Stimulated activated CD8-positive, alpha-beta memory T cell treated with anti-CD3 and anti-CD28 coated beads, Interleukin-4, amount 100 ng/mL, for 4 hours (primary cell): ENCODE measurements at places on chromosomes 3 and 15.

- DNase-seq = no peak
These were observed 39.4 kb downstream of the KPNA1 start for GRCh38 chr3:122475316-122475715.

- DNase-seq = no peak
These were observed 570.6 kb downstream of the ZBBX start for GRCh38 chr3:166809520-166809919.

GRCh38 chr15:56356616-56357015, 8.6 kb upstream of the TEX9 start:
- no peak for DNase-seq

- DNase-seq = no peak
These were observed 49.5 kb downstream of the CLDN1 start for GRCh38 chr3:190272747-190273146.

DNA sequence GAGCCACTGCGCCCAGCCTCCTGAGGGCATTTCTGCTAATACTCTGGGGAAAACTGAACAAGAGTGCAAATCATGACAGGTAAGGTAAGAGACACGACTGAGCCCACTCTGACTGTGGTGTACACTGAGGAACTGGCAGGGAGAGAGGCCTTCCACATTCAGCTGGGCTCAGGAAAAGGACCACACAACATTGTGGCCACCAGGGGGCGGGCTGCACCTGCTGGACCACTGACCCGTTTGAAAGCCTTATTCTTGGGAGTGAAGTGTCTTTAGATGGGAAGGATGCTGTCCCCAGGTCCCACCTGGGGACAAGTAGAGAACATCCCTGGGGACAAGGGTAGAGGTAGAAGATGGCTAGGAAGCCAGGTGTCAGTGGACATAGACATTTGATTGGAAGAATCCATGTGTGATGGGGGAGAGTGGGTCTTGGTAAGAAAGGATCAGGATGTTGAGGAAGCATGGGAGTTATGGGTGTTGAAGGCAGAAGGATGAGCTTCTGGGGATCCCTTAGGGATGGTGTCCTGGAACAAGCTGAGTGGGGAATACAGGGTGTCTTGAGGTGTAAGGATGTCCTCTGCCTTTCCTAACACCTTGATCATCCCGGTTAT, 6.2 kb upstream of the CTDSPL start:
- DNase-seq = peak; percentile 42

GRCh38 chr15:34855413-34855812, 60.1 kb upstream of the ACTC1 start:
- DNase-seq = no peak

GRCh38 chr15:27845535-27846369, 253.4 kb downstream of the OCA2 start:
- DNase-seq = no peak

DNA sequence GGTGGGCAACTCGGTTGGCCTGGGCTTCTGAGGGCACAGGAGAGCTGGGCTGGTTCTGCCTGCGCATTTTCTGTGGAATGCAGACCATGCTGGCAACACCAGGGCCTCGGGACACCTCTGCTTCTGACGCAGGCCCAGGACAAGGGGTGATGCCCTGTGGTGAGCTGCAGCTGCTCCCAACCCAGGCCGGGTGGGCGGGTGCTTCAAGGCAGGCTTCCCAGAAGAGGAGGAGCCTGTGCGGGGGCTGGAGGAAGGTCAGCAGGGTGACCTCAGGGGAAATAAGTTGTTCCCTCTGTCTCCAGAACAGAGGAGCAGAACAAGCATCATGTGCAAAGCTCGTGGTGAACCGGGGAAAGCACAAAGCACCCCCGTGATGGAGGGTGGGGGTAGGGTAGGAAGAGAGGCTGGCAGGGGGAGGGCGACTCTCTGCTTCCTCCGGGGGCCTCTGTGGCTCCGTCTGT, 11.0 kb upstream of the PLXNA1 start:
- no peak for DNase-seq

GRCh38 chr15:53197426-53197839, 407.3 kb upstream of the ONECUT1 start:
- no peak for DNase-seq

- DNase-seq = no peak
These were observed 39.3 kb upstream of the GATA2 start for GRCh38 chr3:128532012-128532983.

DNA sequence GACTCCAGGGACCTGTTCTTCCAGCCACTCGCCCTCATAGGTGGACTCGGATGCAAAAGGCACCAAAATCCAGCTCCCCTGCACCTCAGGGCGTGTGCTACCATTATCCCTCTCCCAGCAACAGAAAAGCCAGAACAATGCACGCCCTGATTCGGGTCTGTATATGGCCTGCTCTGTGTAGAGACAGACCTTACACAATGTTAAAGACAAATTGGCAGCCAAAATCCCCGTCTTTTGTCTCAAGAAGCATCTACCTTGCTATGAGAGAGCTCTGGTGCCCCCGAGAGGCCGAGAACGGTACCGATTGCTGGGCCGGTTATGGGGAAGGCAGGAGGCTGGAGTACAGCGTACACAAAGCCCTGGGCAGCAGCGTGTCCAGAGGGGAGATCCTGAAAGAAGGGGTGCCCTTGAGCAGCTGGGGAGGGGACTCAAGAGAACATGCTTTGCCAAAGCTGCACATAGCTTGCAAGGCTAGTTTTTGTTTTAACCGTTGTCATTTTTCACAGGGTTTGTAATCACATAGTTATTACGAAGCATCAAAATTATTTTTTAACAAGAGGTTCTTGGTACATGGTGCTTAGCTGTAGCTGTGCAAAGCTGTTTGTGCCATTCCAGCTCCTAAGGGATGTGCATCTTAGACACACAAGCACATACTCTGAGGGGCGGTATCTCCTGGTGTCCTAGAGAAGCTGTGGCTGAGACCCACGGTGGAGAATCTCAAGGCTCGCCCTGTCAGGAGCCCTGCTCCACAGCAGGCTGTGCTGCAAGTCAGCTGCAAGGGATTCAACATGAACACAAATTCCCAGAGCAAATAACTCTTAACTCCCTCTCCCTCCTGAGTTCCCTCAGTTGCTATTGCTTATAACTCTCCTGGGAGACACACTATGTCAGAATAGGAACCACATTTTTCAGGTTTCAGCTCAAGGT, 461.5 kb upstream of the PPP2R3A start:
- no peak for DNase-seq

DNA sequence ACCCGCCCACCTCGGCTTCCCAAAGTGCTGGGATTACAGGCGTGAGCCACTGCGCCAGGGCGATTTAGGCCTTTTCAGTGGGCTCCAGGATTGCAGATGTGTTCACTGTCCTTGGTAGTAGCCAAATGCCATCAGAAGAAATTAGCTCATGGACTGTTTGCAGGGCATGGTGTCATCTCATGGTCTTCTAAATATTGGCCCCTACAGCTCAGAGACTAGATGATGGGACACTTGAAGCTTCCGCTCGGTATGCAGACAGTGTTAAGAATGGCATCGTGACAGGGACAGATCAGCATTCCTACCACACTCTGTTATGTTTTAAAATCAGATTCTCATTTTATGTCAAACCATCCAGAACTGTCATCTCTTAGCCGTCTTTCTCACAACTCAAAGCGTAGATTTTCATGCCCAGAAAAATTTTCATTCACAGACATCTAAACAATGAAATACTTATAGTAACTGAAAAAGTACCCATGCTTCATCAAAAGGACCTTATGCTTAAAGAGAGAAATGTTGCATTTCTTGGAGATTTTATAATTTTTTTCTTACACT, 24.9 kb downstream of the SLCO3A1 start:
- no peak for DNase-seq
